ENCODE measurements at places on chromosomes 7 and 10.

DNA sequence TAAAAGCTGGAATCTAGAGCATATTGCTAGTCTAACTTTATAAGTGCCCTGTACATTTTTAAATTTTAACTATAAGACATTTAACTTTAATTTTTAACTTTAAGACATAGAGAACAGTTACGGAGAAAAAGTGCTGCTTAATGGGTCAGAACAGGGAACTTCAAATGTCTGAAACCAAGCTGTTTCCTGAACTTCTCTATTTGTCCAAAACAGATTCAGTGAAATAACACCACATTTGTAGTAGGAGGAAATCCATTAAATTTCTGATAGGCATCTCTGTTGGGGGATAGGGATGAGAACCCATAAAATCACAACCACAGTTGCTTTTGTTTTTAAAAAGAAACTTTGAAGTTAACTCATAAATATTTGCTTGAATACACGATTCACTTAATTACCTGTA, 170.8 kb upstream of the ANK3 start:
- DNase-seq = no peak

GRCh38 chr10:132974249-132974796, 32.0 kb upstream of the CFAP46 start:
- DNase-seq = no peak

DNA sequence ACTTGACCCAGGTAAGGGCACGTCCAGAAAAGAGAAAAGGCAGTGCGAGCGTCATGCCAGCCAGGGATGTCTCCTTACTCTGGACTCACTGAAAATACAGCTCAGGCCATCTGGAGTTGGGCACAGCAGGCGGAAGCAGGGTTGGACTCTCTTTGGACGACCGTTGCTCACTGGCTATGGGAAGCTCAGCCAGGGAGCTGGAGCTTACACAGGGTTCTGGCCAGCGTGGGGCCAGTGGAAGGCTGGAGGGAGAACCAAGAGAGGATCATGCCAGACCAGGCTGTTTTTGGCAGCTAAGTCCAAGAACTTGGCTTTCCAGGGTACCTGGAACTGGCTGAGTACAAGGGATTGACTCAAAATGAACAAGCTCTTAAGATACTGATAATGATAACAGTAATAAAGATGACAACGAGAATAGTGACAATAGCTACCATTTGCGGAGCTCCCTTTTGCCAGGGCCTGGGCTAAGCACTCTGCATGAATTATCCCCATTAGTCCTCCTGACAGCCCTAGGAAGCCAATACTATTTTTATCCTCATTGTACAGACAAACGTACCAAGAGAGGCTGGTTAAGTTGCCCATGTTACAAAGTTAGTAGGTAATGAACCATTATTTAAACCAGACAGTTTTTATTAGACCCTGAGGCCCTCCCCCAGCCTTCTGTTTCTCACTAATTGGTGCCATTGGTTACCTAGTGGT, 177.6 kb downstream of the PTPN20 start:
- DNase-seq = no peak

GRCh38 chr7:114793155-114793845, 128.6 kb upstream of the MDFIC start:
- DNase-seq = no peak

- no peak for DNase-seq
These were observed 186.2 kb downstream of the REEP3 start for GRCh38 chr10:63707254-63707910.

DNA sequence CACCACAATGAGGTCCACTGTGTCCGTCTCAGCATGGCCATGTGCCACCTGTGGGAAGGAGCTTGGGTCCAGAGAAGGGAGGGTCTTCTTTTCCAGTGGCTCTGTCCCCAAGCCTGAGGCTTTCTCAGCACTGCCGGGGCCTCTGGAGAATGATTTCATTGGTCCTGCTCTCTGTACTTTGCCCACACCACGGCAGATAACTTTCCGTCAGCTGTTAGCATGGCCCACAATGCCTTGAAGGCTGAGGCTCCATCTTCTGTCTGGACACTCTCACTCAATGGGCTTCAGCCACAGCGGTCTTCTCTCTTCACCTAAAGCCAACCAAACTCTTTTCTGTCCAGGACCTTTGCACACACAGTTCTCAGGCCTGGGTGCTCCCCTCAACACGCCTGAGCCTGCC, 192.5 kb downstream of the CXCL12 start:
- no peak for DNase-seq

GRCh38 chr7:74051193-74051592, 23.2 kb downstream of the ELN start:
- DNase-seq = no peak

DNA sequence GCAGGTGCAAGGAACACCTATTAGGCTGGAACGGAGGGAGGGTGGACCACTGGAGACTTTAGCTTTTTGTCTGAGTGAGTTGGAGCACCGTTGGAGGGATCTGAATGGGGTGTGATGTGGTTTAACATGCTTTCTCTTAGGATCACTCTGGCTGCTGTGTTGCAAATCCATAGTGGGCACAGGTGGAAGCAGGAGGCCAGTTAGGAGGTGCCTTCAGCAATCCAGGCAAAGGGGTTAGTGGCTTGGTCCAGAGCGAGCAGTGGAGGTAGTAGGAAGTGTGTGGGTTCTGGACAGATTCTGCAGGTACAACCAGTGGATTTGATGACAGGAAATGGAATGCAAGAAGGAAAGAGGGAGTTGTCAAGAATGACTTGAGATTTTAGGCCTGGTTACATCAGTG, 95.0 kb downstream of the MMRN2 start:
- no peak for DNase-seq

- no peak for DNase-seq
These were observed 104.4 kb upstream of the FGFR2 start for GRCh38 chr10:121702351-121703320.

- peak; percentile 60 for DNase-seq
These were observed 169.4 kb downstream of the ARHGAP12 start for GRCh38 chr10:31759124-31759798.

- no peak for DNase-seq
These were observed 325.9 kb upstream of the SMIM30 start for GRCh38 chr7:113444261-113444660.

GRCh38 chr7:25835197-25835596, 316.8 kb upstream of the NFE2L3 start:
- no peak for DNase-seq

DNA sequence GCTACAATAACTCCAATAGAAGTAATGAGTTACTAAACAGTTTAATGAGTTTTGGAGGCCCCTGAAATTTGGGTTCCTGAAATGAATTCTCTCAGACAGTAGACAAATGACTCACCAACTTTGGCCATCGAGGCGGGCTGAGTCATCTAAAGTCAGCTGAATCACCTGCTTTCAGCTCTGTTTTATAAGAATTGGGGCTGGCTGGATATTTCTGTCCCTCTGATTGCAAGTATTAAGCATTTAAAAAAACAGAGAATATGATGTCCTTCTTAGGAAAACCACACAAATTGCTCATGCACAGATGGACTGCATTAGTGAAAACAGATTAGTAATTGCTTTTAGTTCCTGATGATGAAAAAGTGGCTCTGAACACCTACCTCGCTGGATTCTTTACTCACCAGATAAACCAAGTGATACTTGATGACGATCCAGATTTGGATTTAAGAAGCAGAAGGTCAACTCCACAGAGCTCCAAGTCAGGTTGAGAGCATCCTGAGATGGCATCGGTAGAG, 59.1 kb downstream of the ZNF365 start:
- peak; percentile 24 for DNase-seq

GRCh38 chr10:11112718-11113117, 95.0 kb downstream of the CELF2 start:
- DNase-seq = no peak

GRCh38 chr7:103664577-103664976, 218.6 kb upstream of the SLC26A5 start:
- no peak for DNase-seq

GRCh38 chr7:77570330-77571011, 33.4 kb downstream of the PTPN12 start:
- no peak for DNase-seq

DNA sequence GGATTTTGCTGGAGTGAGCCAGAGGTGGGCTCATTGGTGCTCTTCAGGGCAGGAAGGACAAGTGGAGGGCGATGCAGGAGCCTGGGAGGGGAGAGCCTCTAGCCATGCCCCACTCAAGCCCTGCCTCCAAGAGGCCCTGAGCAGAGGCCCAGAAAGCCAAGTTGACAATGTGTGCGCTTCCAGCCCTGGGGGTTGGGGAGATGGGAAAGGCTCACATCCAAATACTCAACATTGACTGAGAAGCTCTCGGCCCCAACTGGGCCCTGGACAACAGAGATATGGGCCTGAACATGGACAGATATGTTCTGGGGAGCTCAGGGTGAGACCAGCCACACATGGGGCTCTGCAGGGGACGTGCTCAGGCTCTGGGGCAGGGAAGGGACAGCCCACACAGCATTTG, 39.0 kb downstream of the FRMPD2 start:
- no peak for DNase-seq

GRCh38 chr10:52915391-52915790, 142.8 kb upstream of the MBL2 start:
- no peak for DNase-seq

- DNase-seq = no peak
These were observed 245.9 kb upstream of the PHYHIPL start for GRCh38 chr10:58930500-58930899.

GRCh38 chr10:13944823-13945222, 358.1 kb downstream of the PRPF18 start:
- DNase-seq = no peak

GRCh38 chr10:33862536-33863105, 528.2 kb upstream of the NRP1 start:
- no peak for DNase-seq

DNA sequence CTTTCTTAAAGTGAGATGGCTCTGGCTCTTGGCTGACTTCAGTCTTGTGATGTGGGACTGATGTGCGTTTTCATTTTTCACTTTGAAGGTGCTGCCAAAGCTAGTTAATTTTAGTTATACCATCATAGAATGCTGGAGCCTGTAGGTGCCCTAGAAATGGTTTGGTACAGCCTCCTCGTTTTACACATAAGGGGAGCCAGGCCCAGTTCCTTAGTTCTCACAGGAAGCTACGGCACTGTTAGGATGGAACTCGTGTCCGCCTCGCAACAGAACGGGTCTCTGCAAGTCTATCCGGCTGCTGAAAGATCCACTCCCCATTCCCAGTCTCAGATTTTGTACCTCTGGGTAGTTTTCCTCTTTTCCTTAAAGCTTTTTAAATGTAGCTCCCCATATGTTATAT, 173.2 kb upstream of the PRPS1L1 start:
- no peak for DNase-seq

DNA sequence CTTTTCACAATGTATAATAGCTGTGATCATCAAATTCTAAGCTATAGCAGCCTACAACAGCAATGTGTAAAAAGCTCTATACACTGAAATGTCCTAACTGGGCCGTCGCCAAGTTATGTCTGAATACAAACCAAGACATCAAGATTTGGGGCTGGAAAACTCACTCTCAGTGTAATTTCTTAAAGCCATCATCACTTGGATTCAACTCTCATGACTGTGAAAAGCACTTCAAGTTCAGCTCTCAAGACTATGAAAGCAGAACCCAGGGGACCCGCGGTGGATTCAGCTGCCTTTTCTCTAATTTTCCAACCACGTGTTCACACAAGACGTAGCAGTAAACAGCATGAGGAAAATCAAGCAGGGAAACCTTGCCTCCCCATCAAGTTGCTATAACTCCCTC, 15.8 kb upstream of the ZNRF2 start:
- no peak for DNase-seq

GRCh38 chr10:10958041-10958440, 59.6 kb upstream of the CELF2 start:
- no peak for DNase-seq

DNA sequence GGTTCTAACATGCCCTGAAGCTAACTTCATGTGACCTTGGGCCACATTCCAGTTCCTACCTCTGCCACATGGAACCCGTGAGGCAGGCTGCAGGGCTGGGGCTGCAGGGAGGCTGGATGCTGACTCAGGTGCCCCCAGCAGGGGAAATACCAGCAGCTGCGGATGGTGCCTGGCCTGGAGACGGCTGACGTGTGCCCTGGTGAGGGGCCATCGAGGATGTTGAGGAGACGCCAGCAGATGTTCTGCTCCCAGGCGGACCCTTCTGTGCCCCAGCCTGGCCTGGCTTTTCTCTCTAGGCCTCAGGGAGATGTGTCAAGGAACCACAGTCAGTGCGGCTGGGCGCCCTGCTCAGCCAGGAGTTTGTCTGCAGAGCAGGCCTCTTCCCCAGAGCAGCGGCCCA, 8.8 kb downstream of the BAG3 start:
- DNase-seq = no peak

DNA sequence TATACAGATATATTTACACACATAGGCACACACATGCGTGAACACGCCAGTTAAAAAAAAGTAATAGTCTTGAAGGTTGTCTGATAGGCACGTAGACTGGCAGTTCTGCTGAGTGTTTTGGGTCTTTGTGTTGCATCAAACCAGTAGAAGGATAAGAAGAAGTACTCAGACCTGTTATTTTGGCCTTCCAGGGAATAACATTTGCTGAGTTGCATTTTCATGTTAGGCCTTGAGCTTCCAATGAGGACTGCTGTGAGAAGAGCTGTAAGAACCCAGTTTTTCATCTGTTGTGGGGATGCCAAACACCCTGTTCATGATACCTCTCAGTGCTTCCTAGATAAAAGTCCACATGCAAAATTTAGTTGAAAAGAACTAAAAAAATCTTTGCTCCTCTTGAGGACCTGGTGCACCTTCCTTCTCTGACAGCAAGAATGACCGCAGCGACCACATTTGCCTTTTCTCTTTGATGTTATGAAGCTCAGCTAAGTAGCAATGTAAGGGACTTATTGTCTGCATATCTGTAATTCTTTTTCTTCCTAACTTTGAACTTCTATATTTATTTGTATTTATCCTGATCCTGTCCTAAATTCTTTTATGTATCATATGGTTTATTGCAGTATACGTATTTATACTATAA, 27.2 kb downstream of the HIPK2 start:
- no peak for DNase-seq

DNA sequence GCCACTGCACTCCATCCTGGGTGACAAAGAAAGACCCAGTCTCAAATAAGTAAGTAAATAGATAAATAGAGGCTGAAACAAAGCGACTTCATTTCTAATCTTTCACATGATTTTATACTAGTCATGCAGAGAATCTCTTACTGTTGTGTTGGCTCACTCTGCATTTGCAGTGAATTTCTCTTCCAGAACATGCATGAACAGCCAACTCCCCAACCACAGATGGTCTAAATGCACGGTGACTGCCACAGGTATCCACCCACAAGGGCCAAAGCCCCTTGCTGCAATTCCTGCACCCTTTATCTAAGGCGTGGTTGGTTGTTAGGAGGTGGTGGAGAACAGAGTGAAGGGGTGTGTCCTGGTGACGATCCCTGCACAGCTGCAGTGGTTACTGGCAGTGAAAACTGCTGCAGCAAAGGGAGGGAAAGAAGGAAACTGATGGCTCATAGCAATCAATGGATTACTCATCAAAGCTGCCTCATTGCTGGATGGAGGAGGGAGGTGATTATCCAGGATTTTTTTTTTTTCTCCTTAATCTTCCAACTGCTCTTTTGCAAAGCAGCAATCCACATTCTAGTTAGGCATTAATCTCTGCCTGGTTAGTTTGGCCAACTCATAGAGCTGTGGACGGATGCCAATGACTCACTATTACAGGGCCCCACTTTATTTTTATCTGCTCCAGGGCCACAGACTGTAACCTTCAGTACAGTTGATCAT, 50.6 kb downstream of the PRTFDC1 start:
- no peak for DNase-seq

GRCh38 chr10:122458693-122459092, 2.7 kb upstream of the HTRA1 start:
- DNase-seq = no peak
